ENCODE measurements at places on chromosomes 5 and 9.
A peak's percentile ranks its signal among the peaks of the same experiment; 100 is the strongest.

DNA sequence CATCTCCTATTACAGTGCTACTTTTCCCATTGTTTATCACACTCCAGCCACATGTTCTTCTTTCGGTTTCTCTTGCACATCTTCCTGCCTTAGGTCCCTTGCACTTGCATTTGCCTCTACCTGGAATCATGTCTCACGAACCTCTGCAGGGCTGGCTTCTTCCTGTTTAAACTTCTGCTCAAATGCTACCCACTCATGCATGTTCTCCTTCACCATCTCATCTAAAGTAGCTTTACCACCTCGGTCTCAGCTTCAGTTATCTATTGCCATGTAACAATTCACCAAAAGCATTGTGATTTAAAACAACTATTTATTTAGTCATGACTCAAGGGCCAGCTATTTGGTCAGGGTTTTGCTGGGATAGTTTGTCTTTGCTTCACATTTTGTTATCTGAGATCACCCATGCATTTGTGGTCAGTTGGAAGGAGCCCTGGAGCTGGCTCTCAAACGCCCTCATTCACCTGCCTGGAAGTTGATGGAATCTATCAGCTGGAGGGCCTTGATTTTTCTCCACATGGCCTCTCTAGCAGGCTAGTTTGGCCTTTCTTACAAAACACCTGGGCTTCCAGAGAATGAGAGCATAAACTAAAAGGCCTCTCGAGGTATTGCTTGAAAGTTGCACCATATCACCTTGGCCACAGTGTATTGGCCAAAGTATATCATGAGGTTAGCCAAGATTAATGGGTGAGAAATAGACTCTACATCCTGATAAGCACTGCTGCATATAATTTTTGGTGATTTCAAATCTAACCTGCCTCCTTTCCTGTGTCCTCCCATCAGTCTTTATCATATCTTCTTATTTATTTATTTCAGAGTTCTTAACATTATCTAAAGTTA, 21.4 kb downstream of the SPINK1 start:
- DNase-seq = no peak

DNA sequence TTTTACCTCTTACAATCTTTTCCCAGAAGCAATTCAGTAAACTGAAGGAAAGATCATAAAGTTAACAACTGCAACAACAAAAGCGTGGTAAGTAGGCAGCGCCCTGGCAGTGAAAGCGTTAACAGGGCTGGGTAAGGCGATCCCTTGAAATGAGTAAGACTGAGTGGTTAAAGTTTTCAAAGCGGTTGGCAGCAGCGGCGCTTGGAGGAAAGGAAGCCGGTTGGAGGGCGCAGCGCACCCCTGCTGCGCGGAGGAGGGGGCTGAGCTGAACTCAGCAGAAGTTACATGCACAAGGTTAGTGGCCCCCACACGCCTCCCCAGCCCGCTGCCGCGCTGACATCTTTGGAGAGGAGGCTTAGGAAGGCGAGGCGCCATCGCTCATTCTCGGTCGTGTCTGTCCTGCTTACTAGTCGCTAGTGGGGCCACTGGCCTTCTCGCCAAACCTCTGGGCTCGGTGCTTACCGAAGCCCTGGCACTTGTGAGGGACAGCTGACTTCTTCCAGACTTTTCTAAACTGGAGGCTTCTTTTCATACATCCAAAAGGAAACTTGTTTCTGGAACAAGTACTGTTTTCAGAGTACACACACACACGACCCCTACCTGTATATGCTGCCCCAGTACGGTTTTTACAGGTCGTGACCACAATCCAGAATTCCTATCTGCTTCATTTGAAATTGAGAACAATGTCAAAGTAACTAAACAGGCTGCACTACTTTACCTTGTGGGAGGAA, at the start of gene SH3RF2:
SH3RF2 (plus strand) TSS at position 178 of the 731 bp plus-strand sequence. CDS start 1,351 bp downstream, outside the sequence.
- peak; percentile 27 for DNase-seq

- no peak for DNase-seq
These were observed 1151.8 kb downstream of the CDH12 start for GRCh38 chr5:21701317-21701716.

DNA sequence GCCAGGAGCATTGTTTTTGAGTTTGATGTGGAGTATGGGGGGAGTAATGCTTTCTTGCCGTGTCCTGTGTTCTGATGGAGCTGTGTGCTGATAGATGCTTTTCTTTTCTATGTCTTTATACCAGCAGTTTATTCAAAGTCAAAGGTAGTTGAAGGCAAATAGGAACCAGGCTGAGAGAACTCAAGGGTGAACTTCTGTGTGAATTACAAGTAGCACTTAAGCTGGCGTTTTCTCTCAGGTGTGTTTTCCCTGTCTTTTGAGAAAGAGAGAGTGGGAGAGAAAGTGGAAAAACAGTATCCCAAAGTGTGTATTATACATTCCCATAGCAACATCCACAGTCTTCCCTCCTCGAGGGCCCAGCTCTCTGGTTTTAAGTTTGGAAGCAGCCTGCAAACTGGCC, 1.5 kb downstream of the TNFAIP8 start:
- DNase-seq = no peak

DNA sequence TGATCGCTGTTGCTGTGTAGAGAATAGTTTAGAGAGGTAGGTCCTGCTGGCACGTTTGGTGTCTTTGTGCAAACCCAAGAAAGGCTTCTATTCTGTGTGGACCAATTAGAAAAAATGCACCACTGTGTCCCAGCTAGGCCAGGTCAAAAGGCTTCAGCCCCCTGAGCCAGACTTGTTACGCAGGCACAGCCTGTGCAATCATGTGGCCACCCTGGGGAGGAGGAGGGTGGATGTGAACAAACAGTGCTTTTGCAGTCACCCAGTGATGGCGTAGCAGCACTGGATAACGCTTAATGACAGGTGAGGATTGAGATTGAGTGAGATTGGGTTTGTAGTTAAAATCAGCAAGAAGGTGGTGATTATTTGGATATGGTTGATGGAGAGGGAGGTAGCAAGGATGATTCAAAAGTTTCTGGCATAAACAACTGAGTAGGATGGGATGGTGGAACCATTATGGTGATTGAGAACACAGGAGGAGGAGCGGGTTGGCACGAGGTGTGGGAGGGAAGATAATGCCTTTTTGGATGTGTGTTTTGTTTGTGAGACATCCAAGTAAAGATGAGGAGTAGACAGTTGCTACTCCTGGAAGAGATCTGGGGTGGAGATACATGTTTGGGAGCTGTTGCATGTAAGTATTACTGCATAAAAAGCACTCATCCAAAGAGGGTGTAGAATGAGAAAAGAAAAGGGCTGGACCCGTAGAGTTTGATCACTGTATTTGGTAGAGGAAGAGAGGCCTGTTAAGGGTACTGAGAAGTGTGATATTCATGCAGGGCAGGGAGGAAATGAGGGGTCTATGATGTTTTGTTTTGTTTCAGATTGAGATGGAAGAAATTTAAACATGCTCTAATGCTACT, 6.7 kb downstream of the GCNT1 start:
- no peak for DNase-seq

GRCh38 chr9:108436448-108436847, 419.3 kb downstream of the ACTL7B start:
- no peak for DNase-seq

GRCh38 chr5:3604501-3604900, 8.9 kb downstream of the IRX1 start:
- no peak for DNase-seq

DNA sequence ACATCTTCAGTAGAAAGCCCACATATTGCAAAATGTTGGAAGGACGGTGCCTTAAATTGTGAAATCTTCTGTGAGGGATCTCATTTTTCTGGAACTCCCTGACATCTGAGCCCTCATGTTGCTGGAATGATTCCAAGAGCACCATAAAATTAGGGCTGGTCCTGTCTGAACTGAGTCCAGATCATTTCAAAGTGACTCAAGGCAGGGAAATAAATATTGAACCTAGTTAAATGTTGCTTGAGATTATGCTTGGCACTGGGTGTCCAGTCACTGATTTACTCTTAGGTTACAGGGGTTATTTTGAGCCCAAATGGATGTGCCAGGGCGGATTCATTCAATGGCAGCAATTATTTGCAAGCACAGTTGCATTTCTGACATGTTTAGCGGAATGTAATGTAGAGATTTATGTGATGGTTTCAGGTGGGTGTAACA, 437.0 kb downstream of the PIK3R1 start:
- DNase-seq = no peak

- DNase-seq = no peak
These were observed 2.7 kb downstream of the NDST1 start for GRCh38 chr5:150510460-150511263.

DNA sequence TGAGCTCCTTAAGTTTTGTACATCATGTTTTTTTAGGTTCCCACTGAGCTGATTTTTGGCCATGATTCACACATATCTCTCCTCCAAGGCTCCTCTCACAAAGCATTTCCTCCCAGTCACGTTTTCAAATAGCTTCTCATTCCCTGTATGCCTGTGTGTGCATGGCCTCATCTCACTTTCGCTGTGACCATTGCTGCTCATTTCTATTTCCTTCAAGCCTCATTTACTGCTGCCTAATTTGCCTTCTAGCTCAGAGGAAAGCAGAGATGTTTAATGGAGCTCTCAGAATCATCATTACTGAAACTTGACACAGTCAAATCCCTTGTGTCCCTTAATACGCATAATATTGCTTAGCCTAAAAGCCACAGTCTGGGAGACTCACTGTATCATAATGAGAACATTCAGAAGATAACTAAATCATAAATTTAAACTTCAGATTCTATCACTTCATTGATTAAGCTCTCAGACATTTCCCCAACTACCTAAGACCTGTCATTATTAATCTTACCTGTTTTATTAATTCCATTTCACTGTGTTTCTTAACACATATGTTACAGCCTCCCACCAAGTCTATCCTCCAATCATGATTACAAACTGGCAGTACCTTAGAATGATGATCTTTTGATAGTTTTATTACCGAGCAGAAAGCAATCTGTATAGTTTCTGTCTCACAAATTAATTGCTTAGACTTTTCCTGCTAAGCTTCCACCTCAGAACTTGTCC, 278.3 kb upstream of the PTGER4 start:
- DNase-seq = no peak

DNA sequence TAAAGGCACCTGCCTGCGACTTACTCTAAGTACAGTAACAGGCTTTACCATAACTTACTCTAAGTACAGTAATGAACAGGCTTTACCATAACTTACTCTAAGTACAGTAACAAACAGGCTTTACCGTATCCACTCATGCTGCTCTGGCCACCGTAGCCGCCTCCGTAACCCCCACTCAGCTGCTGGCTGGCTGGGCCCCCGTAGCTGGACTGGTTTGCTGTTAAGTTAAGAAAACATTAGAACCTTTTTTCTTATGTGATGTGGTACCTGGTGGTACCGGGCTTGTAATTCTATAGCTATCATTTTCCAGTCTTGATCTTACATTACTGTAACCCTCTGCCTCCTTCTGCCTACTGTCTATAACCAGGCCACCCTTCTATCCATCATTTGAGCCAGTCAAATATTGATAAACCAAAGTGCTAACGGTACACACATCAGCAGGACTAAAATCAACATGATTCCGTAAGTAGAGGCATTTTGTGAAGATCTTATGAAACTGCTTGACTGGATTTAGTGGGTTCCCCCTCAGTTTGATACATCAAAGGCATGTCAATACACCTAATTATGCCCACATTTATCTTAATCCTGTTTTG, 7.4 kb downstream of the HNRNPH1 start:
- no peak for DNase-seq

DNA sequence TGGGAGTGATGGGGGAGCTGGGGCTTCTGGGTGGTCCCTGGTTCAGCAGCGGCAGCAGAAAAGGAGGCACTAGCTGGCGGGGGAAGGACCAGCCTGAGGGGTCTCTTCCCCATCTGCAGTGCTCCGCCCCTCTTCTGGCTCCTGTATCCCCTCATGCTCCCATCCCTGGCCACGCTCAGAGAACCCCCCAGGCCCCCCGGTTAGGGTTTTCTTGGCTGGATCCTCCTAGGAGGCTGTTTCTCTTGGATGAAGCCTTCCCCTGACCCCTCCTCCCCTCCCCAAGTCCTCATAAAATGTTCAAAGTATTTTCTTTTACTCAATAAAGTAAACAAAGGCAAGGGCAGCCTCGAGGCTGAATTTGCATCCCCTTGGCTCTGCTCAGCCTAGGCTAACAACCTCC, 60.8 kb downstream of the FGF18 start:
- DNase-seq = no peak

GRCh38 chr5:170719551-170719950, 64.0 kb upstream of the GABRP start:
- no peak for DNase-seq

- no peak for DNase-seq
These were observed 120.4 kb downstream of the EBF1 start for GRCh38 chr5:158979290-158979689.

GRCh38 chr9:114493521-114494184, 11.6 kb downstream of the WHRN start:
- no peak for DNase-seq

GRCh38 chr5:15236911-15237508, 263.0 kb upstream of the FBXL7 start:
- DNase-seq = no peak

- DNase-seq = no peak
These were observed 243.0 kb downstream of the PIK3R1 start for GRCh38 chr5:68458416-68459021.

DNA sequence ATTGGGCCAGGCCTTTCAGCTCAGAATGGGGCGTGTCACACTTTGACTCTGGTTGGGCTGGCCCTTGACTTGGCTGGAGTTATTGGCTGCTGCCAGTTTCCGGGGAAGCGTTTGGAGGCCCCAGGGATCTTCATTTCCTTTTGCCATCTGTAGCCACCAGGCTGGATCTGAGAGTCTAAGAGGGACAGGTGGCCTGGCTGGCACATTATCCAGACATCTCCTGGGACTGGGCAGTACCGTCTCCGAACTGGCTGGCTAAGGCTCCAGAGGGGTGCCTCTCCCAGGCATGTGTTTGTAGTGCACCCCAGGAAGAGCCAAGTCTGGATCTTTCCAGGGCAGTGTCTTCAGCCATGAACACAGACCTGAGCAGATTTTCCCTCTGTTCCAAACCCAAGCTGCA, 9.7 kb upstream of the JADE2 start:
- DNase-seq = no peak

DNA sequence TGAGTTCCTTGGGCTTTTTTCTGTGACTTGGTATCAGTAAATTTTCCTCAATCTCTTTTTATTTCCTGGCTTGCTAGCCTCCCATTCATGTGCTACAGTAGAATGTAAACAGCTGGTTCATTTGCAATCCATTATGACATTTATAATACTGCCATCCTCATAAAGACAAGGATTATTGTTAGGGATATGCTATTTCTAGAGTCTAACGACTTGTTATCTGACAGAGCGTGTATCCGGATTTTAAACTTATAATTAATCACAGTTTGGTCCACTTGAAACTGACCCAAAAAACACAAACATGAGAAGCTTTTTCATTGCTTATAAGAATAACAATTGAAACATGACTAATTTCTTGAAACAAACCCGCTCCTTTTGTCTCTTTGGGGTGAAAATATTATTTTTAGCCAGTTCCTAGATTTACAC, 585.8 kb downstream of the TLE4 start:
- no peak for DNase-seq

- DNase-seq = no peak
These were observed 129.7 kb upstream of the CHD1 start for GRCh38 chr5:99058466-99058865.

GRCh38 chr5:99866740-99867139, 668.4 kb upstream of the FAM174A start:
- no peak for DNase-seq

- no peak for DNase-seq
These were observed 15.1 kb upstream of the IGFBPL1 start for GRCh38 chr9:38439291-38439915.

All from mesothelial cell of epicardium (in vitro differentiated cells).